Activated naive CD4-positive, alpha-beta T cell treated with anti-CD3 and anti-CD28 coated beads for 36 hours (primary cell): ENCODE measurements at places on chromosomes 16 and 17.

DNA sequence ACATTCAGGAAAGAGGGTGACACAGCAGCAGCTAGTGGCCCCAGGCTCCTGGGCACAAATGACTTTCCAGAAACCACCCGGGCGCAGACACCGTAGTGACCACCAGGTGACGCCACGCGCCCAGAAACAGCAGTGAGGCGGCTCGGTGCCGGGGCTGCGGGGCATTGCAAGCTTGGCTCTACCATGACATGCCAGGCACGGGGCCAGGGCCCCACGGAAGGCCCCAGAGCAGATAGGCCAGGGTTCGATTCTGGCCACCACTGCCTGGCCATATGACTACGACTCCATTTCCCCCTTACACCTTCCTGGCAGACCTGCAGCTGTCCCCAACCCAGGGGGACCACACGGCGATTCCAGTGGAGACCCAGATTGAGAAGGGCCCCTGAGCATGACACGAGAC, 6.7 kb downstream of the RHBDF1 start:
- peak; percentile 93 for DNase-seq

- DNase-seq, result no peak
Measured at GRCh38 chr16:14125708-14126107, 54.6 kb downstream of the MRTFB start.

GRCh38 chr16:804193-805048, 3.9 kb upstream of the GNG13 start:
- DNase-seq, result no peak

GRCh38 chr17:1896243-1897104, 66.7 kb downstream of the RPA1 start:
- DNase-seq, result no peak

- peak; percentile 45 for DNase-seq
Measured at GRCh38 chr17:29154516-29155226, 25.5 kb downstream of the MYO18A start.

GRCh38 chr17:83091257-83092141, 12.1 kb downstream of the METRNL start:
- DNase-seq, result no peak

GRCh38 chr17:17853811-17854447, 17.1 kb upstream of the SREBF1 start:
- peak; percentile 83 for DNase-seq

DNA sequence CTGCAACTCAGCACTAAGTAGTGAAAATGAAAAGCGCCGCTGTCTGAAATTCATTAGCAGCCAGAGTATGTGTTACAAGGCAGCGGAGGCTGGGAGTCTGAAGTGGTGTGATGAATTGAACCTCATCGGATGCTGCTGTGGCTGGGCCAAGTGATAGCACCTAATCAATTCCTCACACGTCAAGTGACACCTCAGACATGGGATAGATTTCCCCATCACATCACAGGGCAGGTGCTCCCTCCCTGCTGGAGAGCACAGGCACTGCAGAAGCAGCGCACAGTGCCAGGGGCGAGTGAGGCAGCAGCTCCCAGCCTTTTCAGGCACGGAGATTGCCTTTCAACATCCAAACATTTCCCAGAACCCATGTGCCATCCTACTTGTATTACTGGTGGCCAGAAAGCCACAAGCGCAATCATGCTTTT, 32.2 kb downstream of the DRC3 start:
- DNase-seq, result no peak

GRCh38 chr16:30965436-30965835, 7.9 kb downstream of the SETD1A start:
- DNase-seq, result no peak

- DNase-seq, result peak; percentile 59
Measured at GRCh38 chr16:69930117-69930776, 20.9 kb upstream of the CLEC18A start.

DNA sequence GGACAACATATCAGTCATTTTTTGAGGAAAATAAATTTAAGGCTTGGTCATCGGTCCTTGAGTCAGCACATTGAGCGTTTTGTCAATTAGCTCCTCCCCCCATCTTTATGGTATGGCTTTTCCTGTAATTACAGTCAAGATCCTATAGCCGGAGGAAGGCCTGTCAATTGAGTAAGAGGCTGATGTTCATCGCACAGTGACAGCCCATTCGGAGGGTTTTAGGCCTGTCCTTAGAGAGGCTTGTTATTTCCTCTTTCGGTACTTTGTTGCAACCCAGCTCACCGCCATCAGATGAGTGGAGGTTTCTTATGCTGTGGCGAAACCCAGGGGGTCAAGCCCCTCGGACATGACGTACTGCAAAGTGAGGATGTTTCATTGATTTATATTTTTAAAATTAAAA, 395.2 kb downstream of the WWOX start:
- DNase-seq, result no peak
